Right cardiac atrium (tissue), 5 donors: ENCODE measurements at places on chromosomes 12 and 14. TPM values are rescaled to one million over a fixed set of nuclear protein-coding genes. Genes with fewer than 3 reads are reported as not detected.

- no peak for DNase-seq
Measured at GRCh38 chr12:98741196-98741555, 96.1 kb downstream of the APAF1 start.

GRCh38 chr14:98022541-98023520 is 1225.6 kb downstream of the VRK1 start:
- DNase-seq = no peak

GRCh38 chr12:6193853-6194815 is 6.1 kb upstream of the CD9 start:
- DNase-seq = no peak

GRCh38 chr14:86430853-86431252 is 900.9 kb downstream of the FLRT2 start:
- no peak for DNase-seq

GRCh38 chr12:108449478-108449877 is 65.6 kb upstream of the FICD start:
- no peak for DNase-seq

GRCh38 chr14:99564926-99565259 is 39.1 kb downstream of the CCDC85C start:
- no peak for DNase-seq

GRCh38 chr12:63124778-63125177 is 26.2 kb downstream of the AVPR1A start:
- DNase-seq = no peak

GRCh38 chr14:99619835-99620834 is 16.1 kb upstream of the CCDC85C start:
- DNase-seq = peak; percentile 68

- no peak for DNase-seq
Measured at GRCh38 chr14:90444077-90444696, 47.4 kb downstream of the CALM1 start.

DNA sequence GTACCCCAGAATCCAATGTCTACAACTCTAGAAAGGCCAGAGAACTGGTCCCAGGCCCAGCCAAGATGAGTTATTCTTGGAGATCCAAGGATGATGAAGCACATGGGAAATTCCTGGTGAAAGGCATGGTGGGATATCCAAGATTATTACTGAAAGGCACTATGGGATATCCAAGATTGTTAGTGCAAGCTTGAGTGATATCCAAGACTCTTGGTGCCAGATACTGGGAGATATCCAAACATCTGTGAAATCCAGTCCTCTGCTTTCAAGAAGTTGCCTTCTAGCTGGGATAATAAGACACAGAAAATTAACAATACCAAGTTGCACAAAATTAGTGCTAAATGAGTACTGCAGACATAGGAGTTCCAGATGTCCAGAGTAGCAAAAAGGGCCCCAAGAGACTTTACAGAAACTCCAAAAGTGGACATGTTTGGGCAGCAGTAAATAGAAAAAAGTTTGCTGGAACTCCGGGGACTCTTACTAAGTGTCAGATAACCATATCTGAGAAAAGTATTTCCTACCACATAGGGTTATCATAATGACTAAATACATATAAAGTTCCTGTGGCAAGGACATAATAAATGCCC is 34.6 kb downstream of the PHLDA1 start:
- DNase-seq = no peak

DNA sequence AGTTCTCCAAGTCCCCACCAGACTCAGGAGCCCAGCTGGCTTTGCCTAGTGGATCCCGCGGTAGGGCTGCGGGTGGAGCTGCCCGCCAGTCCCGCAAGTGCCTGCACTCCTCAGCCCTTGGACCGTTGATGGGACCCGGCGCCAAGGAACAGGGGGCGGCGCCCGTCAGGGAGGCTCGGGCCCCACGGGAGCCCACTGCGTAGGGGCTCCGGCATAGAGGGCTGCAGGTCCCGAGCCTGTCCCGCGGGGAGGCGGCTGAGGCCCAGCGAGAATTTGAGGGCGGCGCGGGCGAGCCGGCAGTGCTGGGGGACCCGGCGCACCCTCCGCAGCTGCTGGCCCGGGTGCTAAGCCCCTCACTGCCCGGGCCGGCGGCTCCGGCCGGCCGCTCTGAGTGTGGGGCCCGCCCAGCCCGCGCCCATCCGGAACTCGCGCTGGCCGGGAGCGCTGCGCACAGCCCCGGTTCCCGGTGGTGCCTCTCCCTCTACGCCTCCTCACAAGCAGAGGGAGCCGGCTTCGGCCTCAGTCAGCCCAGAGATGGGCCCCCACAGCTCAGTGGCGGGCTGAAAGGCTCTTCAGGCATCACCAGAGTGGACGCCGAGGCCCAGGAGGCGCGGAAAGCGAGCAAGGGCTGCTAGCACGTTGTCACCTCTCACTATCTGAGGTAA is 452.4 kb upstream of the LRFN5 start:
- no peak for DNase-seq

The SLC6A12 gene
- total RNA-seq = 1.4 TPM
